Sigmoid colon (tissue), 7 donors: ENCODE measurements at places on chromosomes 5 and 9. TPM values are rescaled to one million over a fixed set of nuclear protein-coding genes. Genes with fewer than 3 reads are reported as not detected.

DNA sequence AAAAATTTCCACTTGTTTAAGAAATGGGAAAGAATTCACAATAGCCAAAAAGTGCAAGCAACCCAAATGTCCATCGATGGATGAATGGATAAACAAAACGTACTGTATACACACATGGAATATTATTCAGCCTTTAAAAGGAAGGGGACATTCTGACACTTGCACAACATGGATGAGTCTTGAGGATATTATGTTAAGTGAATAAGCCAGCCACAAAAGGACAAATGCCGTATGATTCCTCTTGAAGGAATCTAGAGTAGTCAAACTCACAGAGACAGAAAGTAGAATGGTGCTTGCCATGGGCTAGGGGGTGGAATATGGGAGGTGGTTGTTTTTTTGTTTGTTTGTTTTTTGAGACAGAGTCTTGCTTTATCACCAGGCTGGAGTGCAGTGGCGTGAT is 3.8 kb upstream of the ATP6V0E1 start:
- no peak for DNase-seq

- no peak for DNase-seq
These were observed 506.9 kb downstream of the ELAVL2 start for GRCh38 chr9:23319092-23319491.

The SPINK4 gene
- total RNA-seq, result not detected

The PDCD1LG2 gene
- total RNA-seq, result 1.1 TPM

The GIN1 gene
- 9.5 TPM for total RNA-seq

DNA sequence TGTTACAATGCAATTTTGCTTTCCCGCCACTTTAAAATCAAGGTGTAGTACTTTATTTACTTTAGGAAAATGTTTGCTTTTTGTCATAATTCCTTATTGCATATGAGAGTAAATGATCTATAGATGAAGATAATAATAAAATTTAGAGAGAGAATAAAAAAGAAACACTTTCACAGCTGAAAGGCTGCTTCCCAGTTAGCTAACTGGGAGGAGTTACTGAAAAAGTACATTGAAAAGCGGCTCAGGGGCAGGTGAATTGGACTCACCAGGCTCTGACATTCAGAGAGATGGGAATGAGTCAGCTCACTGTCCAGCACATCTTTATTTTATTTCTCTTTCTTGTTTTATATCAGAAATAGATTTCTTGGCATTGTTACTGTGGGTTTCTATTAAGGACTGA is 131.7 kb upstream of the CCDC152 start:
- no peak for DNase-seq

DNA sequence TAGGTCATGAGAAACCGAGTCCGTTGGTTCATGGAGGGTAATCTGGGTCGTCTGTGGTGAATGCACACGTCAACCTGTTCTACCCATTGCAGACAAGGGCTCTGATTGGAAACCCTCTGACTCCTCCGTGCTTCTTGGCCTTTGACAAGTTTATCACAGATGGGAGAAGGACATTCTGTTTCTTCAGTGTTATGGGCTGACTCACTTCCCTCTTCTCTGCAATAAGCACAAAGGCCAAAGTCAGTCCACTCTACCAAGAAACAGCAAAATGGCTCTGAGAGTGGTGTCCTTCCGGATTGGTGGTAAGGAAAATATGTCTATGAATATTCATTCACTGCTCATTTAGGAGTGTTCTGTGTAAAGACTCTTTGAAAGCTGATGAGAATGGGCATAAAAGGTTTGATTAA is 89.3 kb downstream of the FEM1C start:
- DNase-seq, result no peak

The CCDC192 gene
- not detected for total RNA-seq

The MED22 gene
- total RNA-seq, result 27.5 TPM

The PRDM9 gene
- total RNA-seq, result not detected

DNA sequence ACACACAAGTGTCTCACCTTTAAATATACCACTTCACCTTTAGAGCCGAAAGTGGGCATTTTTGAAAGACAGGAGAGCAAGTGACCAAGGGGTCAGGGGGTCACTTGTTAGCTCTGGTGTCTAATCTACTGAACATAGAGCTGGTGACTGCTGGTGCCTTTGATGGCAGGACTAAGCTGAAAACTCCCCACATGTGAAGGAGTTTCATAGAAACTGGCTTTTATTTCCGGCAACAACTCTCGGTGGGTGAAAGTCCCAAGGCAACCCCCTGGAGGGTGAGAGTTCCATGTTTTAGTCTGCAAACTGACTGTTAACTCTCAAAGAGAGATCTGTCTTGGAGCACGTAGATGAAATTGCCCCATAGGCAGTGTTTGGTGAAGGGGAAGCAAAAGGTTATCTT is 466.9 kb downstream of the DMRTA1 start:
- DNase-seq, result no peak

The DNAI1 gene
- not detected for total RNA-seq

GRCh38 chr9:107734256-107735013 is 244.9 kb upstream of the KLF4 start:
- DNase-seq, result peak; percentile 72

The LSM11 gene
- total RNA-seq, result 15.5 TPM

DNA sequence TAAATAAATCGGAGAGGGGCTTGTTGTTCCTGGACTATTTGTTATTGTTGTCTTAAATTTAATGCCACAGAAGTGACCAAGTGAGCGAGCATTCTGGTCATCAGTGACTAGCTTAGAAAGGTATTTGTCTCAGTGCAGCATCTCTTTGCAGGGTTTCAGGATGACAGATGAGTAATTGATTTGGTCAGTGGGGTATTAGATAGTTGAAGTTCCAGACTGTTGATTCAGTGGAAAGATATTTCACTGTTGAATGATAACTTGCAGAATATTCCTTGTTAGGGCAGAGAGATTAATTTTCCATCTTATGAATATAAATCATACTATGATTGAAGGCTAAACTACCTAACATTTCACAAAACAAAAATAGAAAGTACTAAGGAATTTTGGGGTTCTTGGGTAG is 122.4 kb downstream of the TRIO start:
- DNase-seq, result no peak

The POLR3G gene
- 5.8 TPM for total RNA-seq

DNA sequence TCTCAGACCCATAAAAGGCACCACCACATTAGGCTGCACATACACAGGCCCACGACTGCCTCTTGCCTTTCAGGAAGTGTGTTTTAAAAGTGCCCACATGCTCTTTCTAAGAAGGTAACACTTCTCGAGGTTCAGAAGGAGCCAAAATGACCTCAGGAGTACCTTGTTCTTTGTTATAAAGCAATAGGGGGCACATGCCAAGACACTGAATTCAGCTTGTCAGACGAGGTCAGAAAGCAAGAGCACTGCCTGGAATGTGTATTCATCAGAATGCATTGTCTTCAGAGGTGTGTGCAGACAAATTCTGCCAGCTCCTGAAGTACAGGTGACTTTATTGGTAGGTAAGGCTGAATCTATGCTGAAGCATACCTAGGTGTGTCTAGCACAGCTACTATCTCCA is 114.5 kb upstream of the IRX1 start:
- DNase-seq, result no peak

The STK32A gene
- 5.6 TPM for total RNA-seq

DNA sequence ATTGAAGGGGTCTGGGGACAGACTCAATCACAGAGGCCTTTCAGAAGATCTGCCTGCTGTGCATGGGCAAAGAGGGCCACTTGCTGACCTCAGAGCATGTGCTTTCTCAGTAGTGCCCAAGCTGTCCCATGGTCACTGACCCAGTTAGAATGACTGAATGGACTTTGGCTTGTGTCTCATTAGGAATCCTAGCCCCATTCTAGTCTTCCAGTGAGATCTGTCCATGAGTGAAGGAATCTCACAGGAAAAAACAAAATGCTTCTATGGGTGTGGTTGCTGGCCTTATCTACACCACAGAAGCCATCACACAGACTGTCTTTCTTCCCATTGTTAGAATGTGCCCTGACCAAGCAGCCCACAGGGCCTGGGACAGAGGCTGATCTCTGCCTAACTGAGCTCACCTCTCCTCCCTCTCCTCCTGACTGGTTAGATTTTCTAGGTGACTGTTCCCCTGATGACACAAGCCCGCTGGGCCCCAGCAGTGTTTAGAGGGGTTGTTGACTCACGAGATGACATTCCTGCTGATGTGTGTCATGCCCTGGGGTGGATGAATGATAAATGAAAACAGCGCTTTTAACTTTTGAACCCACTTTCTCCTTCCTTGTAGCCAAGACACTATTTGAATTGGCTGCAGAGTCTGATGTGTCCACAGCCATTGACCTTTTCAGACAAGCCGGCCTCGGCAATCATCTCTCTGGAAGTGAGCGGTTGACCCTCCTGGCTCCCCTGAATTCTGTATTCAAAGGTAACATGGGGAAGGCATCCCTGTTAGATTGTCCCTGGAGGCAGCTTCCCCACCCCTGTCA is 24.8 kb downstream of the TGFBI start:
- DNase-seq, result no peak

GRCh38 chr9:132234535-132234934 is 72.7 kb downstream of the NTNG2 start:
- no peak for DNase-seq

GRCh38 chr9:123063177-123063598 is 29.7 kb downstream of the GPR21 start:
- DNase-seq, result no peak

The SNX30 gene
- 8.9 TPM for total RNA-seq

The PCDHA9 gene
- total RNA-seq, result 0.68 TPM

The APC gene
- 60.5 TPM for total RNA-seq

The CCL21 gene
- 61.6 TPM for total RNA-seq

DNA sequence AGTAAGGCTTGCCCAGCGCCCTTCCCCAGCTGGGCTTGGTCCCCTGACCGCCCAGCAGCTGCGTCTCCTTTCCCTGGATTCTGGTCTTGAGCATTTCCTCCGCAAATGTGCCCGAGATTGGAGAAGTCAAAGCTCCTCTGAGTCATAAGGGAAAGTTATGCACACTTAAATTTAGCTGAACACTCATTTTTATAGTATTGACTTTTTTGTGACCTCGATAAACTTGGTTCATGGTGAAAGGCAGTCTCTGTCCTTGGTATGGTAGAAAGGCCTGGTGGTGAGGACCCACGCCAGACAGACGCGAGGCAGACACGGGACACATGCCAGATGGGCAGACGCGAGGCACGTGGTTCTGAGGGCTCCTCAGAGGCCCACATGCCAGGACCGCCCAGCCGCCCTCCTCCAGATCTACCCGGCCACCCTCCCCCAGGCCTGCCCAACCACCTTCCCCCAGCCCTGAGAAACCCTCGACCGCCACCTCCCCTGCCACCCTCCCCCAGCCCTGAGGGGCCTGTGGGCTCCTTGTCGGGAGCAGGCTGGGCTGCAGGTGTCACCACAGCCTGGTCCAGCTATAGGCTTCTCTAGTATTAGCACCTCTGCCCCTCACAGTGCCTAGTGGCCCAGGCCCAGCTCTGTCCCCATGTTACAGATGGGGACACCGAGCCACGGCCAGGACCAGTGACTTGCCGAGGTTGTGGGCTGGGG is 60.9 kb upstream of the CACNA1B start:
- DNase-seq, result no peak

DNA sequence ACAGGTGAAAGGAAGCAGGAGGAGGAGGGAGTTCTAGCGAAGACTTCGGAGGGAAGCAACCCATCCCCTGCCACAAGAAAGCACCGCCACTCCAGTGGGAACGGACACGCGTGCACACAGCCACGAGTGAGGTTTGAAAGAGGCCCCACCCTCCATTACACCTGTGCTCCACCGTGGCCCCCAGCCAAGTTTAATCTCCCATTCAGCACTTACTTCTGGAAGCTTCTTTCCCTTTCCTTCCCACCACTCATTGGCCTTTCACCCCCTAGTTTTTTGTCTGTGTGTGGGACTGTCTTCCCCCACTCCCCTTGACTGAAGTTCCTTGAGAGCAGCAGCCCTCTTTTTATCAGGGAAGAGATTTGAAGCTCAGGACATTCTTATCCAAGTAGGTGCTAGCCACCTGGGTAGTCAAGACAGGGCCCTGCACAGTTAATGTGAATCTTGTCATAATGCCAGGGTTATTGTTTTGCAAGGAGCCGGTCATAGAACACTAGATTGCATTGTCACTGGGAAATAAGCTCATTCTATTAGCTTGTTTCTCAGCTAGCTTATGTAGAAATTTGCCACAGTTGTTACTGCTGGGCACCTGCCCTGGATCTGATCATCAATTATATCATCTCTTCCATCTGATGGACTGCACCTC is 256.0 kb downstream of the DOCK8 start:
- DNase-seq, result no peak

DNA sequence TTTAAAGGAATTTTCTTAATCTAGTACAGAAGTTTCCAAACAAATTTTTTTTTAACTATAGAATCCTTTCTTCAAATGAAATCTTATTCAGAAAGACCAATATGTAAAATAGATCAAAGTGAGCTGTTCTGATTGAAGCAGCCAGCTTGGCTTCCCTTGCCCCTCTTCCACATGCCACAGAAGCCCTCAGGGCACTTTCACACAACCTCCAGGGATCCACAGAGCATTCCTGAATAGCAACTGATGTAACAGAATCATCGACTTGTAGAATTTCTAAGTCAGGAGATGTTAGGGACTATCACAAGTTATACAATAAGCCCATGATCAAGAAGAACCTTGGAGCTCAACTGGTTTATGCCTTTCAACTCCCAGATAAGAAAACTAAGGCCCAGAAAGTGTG is 427.8 kb upstream of the C9orf72 start:
- DNase-seq, result no peak

DNA sequence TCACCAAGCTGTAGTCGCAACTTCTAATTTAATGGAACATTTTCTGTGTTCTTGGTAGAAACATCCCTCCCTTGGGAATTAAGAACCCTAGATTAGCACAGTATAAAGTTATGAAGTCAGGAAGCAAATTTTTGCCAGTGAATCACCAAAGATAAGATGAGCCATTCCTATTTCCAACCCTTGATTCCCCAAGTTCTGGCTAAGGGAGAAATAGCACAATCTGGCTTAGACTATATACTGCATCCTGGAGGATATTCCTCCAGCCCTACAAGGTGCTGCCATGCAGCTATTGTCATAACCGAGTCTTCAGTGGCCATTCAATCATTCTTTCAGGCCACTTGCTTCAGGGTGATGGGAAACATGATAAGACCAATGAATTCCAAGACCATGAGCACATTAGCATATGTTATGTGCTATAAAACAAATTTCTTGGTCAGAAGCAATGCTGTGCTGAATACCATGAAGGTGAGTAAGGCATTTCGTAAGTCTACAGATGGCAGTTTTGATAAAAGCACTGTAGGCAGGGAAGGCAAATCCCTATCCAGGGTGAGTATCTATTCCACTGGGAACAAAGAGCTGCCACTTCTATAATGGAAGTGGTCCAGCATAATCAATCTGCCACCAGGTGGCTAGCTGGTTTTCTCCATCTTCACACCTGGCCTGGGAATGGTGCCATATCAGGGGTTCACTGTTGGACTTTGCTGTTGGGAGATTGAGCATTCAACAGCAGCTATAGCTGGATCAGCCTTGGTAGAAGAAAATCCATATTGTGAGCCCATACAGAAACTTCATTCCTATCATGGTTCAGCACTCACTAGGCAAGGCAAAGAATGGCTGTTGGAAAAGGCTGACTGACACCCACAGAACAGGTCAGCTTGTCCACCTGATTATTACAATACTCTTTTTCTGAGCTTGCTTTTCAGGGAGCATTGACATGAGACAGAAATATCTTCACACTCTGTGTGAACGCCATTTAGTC is 19.6 kb upstream of the ARL15 start:
- no peak for DNase-seq

The TIMD4 gene
- total RNA-seq, result not detected

- DNase-seq, result no peak
These were observed 27.8 kb upstream of the EGFL7 start for GRCh38 chr9:136634904-136635303.

The PDZD2 gene
- 11.4 TPM for total RNA-seq

The SLC2A6 gene
- 1.7 TPM for total RNA-seq

GRCh38 chr5:43564289-43564850 is 7.5 kb upstream of the PAIP1 start:
- DNase-seq, result no peak

GRCh38 chr5:87413343-87413645 is 564 bp upstream of the CCNH start:
- no peak for DNase-seq
